ENCODE measurements at places on chromosomes 5 and 9.

DNA sequence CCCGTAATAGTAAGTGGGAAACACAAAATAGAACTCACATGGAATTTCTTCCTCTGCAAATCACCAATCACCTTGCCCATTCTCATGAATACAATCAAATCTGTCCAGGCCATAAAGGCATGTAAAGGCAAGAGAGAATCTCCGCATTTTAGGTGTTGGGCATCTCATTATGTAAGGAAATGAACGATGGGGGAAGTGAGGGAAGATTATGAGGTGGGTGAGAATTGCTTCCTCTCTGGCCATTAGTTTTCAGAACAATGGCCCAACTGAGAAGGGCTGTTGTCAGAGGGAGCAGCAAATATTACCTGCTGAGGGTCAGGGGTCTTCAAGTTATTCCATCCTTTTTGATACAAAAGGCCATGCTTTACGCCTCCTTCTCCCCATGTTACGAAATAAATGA lies 455.1 kb downstream of the ARHGEF28 start:
- no peak for DNase-seq

- no peak for DNase-seq
Measured at GRCh38 chr9:30932226-30932625, 1452.2 kb upstream of the ACO1 start.

DNA sequence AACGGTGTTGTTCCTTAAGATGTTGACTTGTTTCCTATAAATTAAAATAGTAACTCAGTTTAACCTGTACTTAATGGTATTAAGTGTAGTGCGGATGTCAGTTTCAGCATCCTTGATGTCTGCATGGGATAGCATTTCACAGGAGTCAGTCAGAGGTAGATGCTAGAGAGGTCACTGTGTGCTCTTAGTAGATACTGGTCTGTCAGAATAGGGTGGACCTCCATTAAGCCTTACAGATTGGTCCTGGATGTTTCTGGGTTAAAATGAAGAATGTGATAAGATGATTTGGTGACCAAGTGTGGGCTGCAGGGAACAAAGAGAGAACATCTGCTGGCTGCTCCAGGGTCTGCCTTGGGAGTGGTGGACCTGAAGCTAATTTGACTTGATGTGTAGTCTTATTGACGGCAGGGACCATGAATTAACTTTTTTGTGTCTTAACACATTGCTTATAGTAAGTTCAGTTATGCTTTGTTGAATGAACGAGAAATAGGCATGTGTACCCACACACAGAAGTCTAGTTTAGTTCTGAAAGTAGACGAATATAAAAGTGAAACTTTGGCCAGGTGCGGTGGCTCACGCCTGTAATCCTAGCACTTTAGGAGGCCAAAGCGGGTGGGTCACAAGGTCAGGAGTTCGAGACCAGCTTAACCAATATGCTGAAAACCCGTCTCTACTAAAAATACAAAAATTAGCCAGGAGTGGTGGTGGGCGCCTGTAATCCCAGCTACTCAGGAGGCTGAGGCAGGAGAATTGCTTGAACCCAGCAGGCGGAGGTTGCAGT lies 12.5 kb downstream of the RAB24 start:
- no peak for DNase-seq

DNA sequence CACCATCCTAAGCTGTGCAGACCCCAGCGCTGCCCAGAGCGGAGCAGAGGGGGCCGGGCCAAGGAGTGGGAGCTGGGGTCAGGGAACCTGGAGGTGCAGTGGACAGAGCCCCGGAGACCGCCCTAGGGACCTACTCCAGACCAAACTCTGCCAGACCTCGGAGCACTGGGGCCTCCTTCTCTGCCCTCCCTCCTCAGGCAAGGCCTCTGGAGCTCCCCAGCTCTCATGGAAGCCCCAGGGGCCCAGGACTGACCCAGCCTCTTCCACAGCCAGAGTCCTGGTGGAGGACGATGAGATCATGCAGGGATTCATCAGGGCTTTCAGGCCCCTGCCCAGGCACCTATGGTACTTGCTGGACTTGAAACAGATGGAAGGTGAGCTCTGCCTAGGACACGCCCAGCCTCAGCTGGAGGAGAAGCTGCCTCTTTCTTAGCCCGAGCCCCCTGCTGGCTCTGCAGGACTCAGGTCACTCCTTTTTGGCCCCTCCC lies 3.6 kb downstream of the PAEP start:
- no peak for DNase-seq

GRCh38 chr5:128763321-128763720 lies 202.0 kb upstream of the SLC27A6 start:
- no peak for DNase-seq

GRCh38 chr9:121650217-121651007 lies 1.0 kb upstream of the DAB2IP start:
- DNase-seq = no peak

- DNase-seq = no peak
Measured at GRCh38 chr5:174146556-174146955, 101.0 kb downstream of the NSG2 start.

DNA sequence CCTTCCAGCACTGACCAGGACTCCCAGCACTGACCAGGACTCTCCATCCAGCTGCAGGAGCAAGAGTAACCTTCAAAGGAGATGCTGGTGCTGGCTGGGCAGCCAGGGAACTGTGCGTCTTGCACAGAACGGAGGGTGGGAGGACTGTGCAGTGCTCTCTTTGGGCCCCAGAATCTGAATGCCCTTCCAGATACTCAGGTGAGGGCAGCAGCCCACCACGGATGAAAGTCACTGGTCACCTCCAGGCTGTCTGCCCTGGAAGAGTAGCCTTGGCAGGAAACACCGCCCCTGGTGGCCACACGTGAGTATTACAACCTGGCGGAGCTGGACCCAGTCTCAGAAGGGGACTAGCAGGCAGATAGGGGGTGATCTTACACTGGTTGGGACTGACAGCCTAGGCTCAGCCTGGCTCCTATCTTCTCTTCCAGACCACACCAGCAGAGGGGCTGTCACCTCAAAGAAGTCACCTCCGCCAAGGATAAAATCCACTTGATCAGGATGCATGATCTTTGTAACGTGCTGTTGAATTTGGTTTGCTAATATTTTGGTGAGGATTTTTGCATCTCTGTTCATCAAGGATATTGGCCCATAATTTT lies 4.8 kb upstream of the SARDH start:
- DNase-seq = no peak

DNA sequence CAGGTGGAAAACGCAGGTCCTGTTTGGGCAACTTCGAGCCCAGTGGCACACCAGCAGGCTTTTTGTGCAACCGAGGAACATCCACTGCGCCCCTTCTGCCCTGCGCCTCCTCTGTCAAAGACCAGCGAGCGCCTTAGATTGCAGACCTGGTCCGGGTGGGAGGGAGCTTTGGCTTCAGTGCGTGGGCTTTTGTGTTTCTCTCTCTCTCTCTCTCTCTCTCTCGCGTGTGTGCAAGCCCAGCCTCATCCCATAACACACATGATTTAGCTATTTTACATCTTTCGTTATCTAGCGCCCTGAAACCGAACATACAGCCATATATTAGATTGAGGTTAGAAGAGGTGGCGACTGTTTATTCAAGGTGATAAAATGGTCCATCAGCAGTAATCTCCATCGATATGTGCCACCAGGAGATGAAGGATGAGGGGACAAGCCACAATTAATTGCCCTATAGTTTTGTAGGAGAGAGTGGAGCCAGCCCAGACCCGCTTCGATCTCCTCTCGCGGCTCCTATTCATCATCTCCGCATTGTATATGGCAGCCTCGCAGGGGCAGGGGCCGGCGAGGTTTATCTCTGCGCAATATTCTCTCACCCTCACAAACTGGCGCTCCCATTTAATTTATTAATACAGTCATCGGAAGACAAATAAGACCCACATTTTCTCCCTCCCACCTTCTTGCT lies 5.3 kb downstream of the PRDM6 start:
- DNase-seq = no peak

DNA sequence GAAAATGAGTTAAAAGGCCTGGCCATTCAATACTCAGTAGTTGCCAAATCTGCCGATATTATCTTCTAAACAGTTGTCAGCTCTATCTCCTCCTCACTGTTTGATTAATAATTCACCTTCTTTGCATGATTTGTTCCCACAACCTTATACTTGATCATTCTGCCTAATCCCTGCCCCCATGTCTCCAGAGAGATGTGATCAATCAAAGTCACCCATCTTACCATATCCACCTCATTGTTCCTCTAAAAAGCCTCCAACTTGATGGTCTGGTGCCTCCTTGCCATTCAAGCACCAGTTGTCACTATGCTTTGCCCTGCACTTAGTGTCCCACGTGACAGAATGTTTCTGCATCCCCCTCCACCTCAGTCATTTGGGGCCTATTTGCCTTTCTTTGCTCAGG lies 41.3 kb downstream of the KIAA1958 start:
- no peak for DNase-seq

GRCh38 chr9:135531096-135531495 lies 9.9 kb downstream of the LCN1 start:
- no peak for DNase-seq

GRCh38 chr5:149913436-149914419 lies 30.9 kb downstream of the PDE6A start:
- DNase-seq = no peak

GRCh38 chr5:133751846-133752245 lies 139.5 kb upstream of the FSTL4 start:
- no peak for DNase-seq

- no peak for DNase-seq
Measured at GRCh38 chr5:150487199-150488061, 20.5 kb upstream of the NDST1 start.

DNA sequence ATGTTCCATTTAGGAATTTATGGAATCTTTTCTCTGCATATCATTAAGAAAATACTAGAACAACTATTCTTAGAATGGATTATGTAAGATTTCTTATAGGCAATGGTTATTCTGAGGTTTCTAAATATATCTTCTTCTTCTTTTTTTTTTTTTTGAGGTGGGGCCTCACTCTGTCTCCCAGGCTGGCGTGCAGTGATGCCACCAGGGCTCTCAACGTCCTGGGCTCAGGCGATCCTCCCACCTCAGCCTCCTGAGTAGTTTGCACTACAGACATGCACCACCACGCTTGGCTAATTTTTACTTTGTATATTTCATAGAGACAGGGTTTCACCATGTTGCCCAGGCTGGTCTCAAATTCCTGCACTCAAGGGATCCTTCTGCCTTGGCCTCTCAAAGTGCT lies 137.2 kb downstream of the SREK1 start:
- DNase-seq = no peak

DNA sequence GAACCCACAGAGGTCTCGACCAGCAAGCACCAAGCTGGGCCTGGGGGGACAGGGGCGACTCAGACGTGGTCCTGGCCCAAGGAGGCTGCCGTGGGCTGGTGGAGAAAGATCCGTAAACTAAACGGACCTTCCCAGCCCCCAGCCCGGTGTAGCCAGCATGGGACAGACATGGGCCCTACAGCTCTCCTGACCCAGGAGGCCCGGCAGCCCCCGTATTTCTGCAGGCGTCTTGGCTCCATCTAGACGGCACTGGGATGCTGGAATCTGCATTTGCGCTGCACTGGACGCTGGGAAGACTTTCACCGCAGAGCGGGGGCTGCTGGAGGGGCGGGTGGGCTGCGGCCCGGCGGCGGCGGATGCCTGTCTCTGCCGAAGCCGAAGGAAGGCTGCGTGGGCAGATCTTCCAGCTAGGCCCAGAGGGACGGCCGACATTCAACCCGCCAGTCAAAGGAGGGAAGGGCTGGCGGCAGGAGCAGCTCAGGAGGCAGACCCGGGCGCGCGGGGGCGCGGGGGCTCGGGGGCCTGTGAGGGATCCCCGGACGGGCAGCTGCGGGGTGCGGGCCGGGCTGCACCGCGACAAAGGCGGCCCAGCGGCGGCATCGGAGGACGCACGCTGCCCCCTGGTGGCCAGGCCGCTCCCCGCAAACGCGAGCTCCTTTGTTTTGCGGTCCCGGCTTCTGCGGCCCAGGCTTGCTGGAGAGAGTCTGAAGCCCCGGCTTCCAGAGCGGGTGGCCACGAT lies 266.2 kb downstream of the NSG2 start:
- DNase-seq = no peak

GRCh38 chr9:87675906-87676515 lies 49.9 kb upstream of the CTSL start:
- DNase-seq = no peak

DNA sequence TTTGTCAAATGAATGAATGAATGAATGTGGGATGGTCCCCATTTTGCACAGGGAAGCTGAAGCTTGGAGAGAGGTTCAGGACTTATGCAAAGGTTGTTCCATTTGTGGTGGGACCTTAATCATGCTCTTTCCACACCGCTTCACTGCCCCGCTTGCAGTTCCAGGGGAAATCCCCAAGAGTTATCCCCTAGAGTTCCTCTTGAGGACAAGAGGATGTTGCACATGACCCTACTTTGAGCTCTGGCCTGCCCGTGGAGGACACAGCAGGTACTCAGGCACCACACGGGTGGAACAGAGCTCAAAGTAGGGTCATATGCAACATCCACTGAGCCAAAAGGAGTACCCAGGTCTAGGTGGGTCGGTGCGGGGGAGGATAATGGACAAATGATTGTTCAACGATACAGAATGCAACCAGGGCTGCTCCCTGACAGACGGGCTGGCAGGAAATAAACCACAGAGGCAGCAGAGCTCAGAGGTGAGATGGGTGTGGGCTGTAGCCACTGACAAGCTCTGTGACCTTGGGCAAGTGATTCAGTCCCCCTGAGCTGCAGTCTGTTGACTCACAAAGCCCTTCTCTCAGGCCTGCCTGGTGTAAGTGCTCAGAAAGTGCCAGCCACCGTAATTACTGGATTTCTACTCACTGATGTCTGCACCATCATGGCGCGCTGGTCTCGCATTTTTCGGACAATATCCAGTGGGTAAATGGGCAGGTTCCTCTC lies 60.3 kb upstream of the EPB41L4B start:
- DNase-seq = no peak

DNA sequence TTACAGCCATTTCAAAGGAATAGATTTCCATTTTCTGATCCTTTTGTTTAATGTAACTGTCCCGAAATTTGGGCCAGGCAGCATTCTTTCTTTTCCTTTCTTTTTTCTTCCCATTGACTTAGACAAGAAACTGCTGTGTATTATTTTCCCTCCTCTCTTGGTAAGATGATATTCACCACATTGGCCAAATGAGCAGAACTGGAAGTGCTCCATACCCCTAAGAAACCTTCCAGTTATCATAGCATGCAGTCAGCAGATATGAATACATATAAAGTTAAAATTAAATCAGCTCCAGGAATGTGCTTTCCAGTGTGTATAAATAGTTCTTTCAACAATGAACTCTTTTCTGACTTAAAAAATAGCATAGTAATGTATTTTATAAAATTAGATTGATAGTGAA lies 168.5 kb upstream of the GAS1 start:
- DNase-seq = no peak

DNA sequence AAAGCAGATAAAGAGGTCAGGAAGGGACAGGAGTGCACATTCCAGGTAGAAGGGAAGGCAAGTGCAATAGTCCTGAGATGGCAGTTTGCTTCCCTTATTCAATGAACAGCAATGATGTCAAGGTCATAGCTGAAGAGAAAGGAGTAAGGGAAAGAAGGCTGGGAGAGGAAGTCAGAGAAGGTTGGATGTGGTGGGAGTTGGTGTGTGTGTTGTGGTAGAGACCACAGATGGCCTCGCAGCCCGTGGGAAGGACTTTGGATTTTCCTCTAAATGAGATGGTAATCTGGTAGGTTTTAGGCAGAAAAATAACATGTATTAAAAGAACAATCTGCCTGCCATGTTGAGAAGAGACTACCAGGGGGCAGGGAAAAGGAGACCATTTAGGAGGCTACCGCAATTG lies 25.1 kb upstream of the LPAR1 start:
- no peak for DNase-seq

Data from cortex of kidney (tissue), 1 donor.